ENCODE measurements at places on chromosomes 4 and X.

- no peaks in the 10 kb centered on the region for H3K27me3 ChIP-seq
- no peak overlapping the region for H3K4me3 ChIP-seq
- H3K36me3 ChIP-seq, result no peaks in the 10 kb centered on the region
These were observed 163.0 kb downstream of the PCDH7 start for GRCh38 chr4:30882995-30883675.

GRCh38 chrX:105282077-105282476 is 61.6 kb upstream of the TEX13A start:
- H3K4me1 ChIP-seq, result no peaks in the 10 kb centered on the region
- H3K36me3 ChIP-seq, result no peaks in the 10 kb centered on the region
- DNase-seq, result no peak

DNA sequence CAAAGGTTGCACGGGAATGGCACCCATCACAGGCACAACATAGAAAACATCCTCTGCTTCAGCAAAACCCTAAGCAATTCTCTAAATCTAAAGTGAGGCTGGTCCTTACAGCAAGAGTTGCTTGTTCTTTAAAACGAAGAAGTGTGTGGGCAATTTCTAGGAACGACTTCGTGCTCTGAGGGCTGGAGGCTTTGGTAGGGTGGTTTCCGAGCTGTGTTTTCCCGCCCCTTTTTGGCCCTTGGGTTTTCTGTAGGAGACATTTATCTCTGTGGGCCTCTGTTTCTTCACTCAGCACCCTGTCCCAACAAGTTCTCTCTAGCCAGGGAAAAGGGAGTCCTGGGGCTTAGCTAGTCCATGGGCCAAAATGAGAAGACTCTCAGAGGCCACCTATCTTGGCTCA is 84.2 kb downstream of the SLC2A9 start:
- no peaks in the 10 kb centered on the region for H3K36me3 ChIP-seq
- H3K4me3 ChIP-seq, result no peak overlapping the region
- no peaks in the 10 kb centered on the region for H3K27me3 ChIP-seq
- DNase-seq, result peak; percentile 9
- no peak overlapping the region for H3K27ac ChIP-seq

DNA sequence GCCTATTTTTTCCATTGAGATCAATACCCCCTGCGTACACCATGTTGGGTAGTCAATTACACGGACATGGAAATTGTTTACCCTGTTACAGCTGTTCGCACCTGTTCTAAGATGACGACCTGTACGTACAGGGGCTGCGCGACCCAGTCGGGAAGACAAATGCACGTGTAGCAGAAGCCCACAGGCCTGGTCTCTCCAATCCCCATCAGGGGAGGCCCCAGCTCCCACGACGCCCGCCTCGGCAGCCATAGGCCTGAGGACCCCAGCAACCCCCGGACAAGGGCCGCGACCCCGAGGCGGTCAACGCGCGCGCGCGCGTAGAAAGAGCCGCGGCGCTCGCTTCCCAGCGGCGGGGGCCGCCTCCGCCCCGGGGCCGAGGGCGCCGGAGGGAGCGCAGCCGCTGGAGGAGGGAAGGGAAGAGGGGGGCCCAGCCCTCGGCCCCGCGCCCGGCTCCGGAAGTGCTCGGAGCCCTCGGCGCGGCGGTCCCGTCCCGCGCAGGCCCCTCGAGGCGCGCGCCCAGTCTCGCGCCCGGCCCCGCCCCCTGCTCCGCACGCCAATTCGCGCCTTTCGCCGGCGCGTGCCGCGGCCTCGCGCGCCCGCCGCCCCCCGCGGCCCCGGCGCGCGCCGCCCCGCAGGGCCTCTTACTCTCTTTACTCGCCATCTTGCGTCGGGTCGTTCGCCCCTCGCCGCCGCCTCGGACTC is 618 bp downstream of the RBBP7 start:
- H3K27ac ChIP-seq, result peak overlapping the region; percentile 90
- no peaks in the 10 kb centered on the region for H3K27me3 ChIP-seq
- H3K36me3 ChIP-seq, result no peaks in the 10 kb centered on the region
- H3K4me1 ChIP-seq, result peaks cover 15% of the 10 kb centered on the region
- DNase-seq, result no peak

- H3K27me3 ChIP-seq, result no peaks in the 10 kb centered on the region
- DNase-seq, result no peak
- no peak overlapping the region for H3K4me3 ChIP-seq
- H3K36me3 ChIP-seq, result no peaks in the 10 kb centered on the region
These were observed 20.9 kb downstream of the PAGE4 start for GRCh38 chrX:49850028-49850427.

DNA sequence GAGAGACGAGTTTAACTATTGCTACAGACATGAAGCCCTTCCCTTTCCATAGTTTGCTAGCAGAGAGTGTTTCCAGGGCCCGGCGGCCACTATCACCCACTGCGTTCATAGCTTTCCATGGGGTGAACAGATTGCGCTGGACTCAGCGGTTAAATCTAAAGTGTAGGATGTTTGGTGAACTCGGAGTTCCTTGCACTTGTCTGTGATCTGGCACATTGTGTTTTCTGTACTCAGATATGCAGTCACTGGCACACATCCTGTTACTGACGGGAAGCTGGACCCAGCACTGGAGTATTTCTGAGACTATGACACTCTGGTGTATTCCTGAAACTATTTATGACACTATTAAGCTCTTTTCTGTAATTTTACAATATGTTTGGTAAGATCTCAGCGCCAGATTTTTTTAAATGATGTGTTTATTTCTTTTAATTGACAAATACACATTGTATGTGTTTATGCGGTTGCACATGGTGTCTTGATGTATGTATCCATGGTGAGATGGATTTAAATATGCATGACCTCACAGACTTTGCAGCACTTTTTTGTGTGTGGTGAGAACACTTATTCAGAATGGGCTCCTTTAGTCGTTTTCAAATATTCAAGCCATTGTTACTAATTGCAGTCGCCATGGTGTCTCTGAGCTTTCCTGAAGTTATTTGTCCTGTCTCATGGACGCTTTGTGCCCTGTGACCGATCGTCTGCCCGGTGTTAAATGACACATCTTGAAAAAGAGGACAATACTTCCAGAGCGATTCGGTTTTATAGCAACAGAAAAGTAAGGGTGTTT is 14.1 kb downstream of the CD99 start:
- H3K27ac ChIP-seq, result peak overlapping the region; percentile 87
- no peaks in the 10 kb centered on the region for H3K36me3 ChIP-seq
- H3K4me1 ChIP-seq, result peaks cover 86% of the 10 kb centered on the region
- H3K4me3 ChIP-seq, result no peak overlapping the region
- H3K27me3 ChIP-seq, result no peaks in the 10 kb centered on the region

- no peak overlapping the region for H3K4me3 ChIP-seq
- H3K36me3 ChIP-seq, result no peaks in the 10 kb centered on the region
- H3K27ac ChIP-seq, result no peak overlapping the region
- no peak for DNase-seq
These were observed 49.2 kb upstream of the CAPN6 start for GRCh38 chrX:111319451-111319850.

DNA sequence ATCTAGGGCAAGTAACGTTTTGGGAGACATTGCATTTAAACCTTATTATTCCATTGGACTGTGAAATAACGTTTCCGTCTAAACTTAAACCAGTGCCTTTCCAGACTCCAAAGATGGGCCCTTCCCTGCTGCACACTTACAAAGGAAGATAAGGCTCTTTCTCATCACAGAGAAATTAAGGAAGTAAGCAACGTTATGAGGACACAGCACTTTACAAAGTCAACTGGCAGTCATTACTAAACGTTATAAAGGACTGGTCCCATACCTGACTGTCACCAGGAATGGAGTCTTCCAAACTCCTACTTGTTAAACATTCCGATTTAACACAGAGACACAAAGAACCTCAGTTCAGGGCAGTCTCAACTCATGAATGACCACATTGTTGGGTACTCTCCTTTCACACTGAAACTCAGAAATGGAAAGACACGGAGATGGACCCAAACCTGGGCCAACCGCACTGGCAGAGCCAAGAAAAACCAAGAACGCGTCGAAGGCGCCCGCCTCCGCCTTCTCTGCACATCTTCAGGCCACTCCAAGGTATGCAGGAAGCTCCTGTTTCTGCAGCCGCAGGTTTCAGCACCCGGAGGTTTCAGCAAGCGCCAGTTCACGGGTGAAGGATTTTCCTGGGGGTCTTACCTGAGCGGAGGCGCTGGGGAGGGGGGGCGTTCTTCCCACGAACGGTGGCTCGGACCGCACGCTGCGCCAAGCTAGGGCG is 670 bp downstream of the PAPSS1 start:
- peaks cover 23% of the 10 kb centered on the region for H3K4me1 ChIP-seq
- peak overlapping the region; percentile 72 for H3K4me3 ChIP-seq
- H3K36me3 ChIP-seq, result no peaks in the 10 kb centered on the region
- DNase-seq, result no peak
- H3K27me3 ChIP-seq, result no peaks in the 10 kb centered on the region

DNA sequence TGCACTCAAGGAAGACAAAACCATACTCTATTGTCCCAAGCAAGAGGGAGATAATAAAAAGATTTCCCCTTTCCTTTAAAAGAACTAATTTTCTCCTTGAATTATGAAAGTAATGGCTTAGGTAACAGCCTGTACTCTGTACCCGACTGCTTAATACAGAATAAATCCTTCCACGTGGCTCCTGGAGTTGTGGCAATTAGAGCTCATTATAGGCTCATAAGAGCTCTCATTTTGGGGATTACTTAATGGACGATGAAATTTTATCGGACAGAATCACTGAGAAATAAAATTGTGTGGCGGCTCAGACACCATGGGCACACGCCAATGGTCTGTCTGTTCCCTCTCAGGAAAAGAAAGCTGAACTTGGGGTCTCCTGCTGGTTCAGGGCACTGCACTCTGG is 2.8 kb upstream of the GSX2 start:
- DNase-seq, result no peak
- H3K27ac ChIP-seq, result no peak overlapping the region
- H3K4me1 ChIP-seq, result peaks cover 34% of the 10 kb centered on the region
- peaks cover 100% of the 10 kb centered on the region for H3K27me3 ChIP-seq

DNA sequence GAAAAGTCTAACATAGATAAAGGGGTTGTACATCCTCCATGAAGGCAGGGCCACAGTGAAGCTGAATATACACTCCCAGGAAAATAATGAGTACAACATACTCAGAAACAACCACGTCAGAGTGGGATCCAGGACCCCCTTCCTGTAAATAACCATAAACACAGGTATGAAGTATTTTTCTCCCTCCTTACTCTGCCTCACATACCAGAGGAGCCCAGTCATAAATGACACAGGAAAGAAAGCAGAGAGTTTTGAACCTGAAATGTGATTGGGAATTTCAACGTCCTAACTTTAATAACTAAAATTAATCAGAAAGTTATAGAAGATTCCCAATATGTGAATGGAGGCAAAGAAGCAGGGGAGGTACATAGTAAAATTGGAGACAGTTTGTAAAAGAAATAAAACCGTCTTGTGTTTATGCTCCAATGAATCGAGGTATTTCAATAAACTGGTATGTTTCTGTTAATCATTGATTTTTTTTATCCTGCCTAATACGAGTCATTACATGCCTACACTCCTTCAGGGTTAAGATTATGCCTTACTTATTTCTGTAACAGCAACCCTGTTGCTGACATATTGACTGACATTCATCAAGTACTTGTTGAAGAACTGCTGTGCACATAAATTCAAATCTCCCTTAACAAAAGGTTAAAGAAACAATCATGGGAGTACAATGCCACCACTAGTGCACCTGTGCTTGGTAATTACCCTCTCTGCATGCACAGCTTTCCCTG is 431.3 kb downstream of the KCNIP4 start:
- no peak for DNase-seq
- no peaks in the 10 kb centered on the region for H3K36me3 ChIP-seq
- H3K27me3 ChIP-seq, result no peaks in the 10 kb centered on the region
- H3K4me1 ChIP-seq, result no peaks in the 10 kb centered on the region
- H3K27ac ChIP-seq, result no peak overlapping the region
- no peak overlapping the region for H3K4me3 ChIP-seq

- no peak overlapping the region for H3K27ac ChIP-seq
- no peaks in the 10 kb centered on the region for H3K4me1 ChIP-seq
- DNase-seq, result no peak
- no peaks in the 10 kb centered on the region for H3K27me3 ChIP-seq
These were observed 117.5 kb upstream of the VCX2 start for GRCh38 chrX:8288590-8288989.

DNA sequence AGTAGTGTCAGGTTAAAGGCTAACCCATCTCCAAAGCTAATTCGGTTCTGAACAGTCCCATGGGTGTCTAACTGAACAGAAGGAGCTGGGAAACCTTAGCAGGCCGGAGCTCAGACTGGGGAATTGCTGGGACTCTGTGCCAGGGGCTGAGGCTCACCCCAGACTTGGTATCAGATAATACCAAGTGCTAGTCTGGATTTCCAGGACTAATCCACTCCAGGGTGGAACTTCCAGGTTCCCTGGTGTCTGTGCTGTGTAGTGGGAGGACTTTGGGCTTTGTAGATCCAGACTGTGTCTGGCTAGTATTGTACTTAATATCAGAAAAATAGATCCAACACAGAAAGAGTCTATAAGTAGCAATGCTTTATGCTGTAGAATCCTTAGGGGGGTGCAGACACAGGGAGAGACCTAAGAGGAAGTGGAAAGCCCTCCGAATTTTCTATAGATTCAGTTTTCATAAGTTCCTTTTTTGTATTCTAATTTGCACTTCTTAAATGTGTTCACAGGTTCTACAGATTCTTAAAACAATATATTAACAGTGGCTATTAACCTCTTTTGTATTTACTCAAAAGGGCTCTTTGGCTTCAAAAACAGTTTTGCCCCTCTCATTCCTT is 4.1 kb downstream of the ZNF827 start:
- no peaks in the 10 kb centered on the region for H3K27me3 ChIP-seq
- no peak overlapping the region for H3K4me3 ChIP-seq
- no peak overlapping the region for H3K27ac ChIP-seq
- peaks cover 9% of the 10 kb centered on the region for H3K4me1 ChIP-seq
- DNase-seq, result no peak
- no peaks in the 10 kb centered on the region for H3K36me3 ChIP-seq

DNA sequence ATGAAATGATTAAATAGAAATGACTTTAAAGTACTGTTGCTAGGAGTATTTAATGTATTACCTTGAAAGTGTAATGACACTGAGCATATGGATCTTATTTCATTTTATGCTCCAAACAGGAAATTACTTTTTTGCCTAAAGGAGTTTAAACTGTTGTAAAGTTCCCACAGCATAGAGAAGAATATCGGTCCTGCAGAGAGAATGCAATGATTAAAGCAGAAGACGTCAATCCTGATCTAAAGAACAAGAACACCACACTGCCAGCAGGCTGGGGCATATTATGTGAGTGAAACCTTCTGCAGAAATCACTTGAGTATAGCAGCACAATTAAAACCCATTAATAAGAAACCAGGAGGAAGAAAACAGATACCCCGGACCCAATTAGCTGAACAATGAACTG is 72.8 kb upstream of the CAMK2D start:
- no peaks in the 10 kb centered on the region for H3K4me1 ChIP-seq
- H3K27me3 ChIP-seq, result no peaks in the 10 kb centered on the region
- H3K4me3 ChIP-seq, result no peak overlapping the region
- DNase-seq, result no peak

DNA sequence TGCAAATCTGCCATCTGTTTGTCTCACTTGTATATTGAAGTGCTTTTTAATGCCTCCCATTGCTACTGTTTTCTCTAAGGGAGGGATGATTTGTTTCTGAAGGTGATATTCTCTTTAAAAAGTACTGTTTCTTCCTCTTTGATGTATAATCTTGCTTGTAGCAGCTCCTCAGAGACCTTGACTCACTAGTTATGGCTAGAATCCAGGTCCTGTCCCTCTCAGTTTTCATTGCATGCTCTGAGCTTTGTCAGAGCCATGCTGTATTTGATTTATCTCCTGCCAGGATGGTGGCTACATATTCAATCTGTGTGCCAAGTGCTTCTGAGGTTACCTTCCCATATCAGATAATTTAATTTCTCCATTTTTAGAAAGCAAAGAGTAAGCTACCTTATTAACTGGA is 56.0 kb downstream of the GLUD2 start:
- no peaks in the 10 kb centered on the region for H3K36me3 ChIP-seq
- no peaks in the 10 kb centered on the region for H3K4me1 ChIP-seq
- DNase-seq, result no peak
- no peak overlapping the region for H3K4me3 ChIP-seq
